NCI-H1417 (cell line): ENCODE measurements at places on chromosomes 4 and X.

- DNase-seq: peak; percentile 47
Measured at GRCh38 chrX:106481341-106481740, 130.4 kb upstream of the RADX start.

GRCh38 chr4:4424499-4425115 is 37.7 kb downstream of the NSG1 start:
- no peak for DNase-seq

DNA sequence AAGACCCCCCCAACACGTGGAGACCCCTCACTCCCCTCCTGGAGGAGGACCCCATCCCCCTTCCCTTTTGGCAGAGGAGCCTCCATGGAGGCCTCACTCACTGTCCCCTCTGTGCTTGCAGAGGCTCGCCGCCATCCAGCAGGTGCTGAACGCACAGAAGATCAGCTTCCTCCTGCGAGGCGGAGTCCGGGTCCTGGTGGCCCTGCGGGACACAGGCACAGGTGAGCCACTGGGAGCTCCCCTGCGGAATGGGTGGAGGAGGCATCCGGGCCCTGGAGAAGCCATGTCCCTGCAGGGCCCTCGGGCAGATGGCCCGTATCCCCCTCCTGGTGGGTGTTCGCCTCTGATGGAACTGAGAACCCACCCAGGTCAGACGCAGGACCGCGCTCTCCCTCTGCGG is 206.5 kb downstream of the AFAP1 start:
- DNase-seq: no peak

- peak; percentile 79 for DNase-seq
Measured at GRCh38 chrX:111490688-111491087, 20.8 kb upstream of the SERTM2 start.

DNA sequence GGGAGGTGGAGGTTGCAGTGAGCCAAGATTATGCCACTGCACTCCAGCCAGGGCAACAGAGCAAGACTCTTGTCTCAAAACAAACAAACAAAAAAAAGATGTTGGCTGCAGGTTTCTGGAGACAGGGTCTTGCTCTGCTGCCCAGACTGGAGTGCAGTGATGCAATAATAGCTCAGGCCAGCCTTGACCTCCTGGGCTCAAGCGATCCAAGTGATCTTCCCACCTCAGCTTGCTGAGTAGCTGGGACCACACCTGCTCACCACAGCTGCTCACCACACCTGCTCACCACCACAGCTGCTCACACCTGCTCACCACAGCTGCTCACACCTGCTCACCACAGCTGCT is 29.9 kb upstream of the CPLX1 start:
- no peak for DNase-seq

- DNase-seq: no peak
Measured at GRCh38 chrX:123222920-123223319, 38.8 kb downstream of the GRIA3 start.

DNA sequence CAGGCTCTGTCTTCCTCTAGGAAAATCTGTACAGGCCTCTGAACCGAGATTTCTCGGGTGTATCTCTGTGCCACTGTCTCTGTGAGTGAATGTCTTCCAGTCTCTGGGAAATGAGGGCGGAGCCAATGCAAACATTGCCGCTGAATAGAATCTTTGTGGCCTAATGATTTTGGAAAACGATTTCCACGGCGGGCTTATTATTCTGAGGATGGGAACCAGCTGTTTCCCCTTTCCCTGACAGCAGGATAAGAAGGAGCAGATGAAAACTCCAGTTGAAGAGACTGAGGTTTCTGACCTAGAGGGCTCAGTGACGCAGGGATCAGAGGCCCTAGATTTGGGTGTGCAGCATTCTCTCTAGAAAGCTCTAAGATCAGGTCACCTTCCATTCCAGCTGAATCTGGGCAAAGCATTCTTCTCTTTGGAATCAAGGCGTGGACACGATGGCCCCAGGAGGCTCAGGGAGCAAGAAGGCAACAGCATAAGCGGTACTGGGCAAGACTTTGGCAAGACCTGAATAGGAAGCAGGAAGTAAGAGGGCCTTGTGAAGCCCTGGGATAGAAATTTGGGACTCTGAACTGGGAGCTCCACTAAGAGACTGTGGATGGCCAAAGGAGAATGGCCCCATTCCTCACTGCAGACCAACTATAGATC is 47.3 kb downstream of the PJA1 start:
- DNase-seq: no peak
